Activated CD8-positive, alpha-beta memory T cell treated with anti-CD3 and anti-CD28 coated beads for 1 hour (primary cell): ENCODE measurements at places on chromosomes 13 and 19.

DNA sequence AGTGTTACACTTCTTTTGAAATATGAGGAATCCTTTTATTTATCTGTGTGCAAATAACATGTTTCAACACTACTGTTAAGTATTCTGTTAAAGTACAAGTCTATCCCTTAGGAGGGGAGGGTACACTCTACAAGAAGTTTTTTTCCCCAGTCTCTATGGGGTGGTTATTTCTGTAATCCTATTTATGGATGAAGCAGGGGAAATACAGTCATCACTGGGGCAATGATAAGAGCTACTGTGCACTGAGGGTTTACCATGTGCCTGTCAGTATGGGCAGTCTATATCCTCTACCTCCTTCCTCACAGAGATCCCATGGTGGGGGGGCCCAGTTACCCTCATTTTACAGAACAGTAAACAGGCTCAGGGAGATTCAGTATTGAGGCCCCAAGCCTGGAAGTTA lies 16.6 kb upstream of the TRIM13 start:
- no peak for DNase-seq

DNA sequence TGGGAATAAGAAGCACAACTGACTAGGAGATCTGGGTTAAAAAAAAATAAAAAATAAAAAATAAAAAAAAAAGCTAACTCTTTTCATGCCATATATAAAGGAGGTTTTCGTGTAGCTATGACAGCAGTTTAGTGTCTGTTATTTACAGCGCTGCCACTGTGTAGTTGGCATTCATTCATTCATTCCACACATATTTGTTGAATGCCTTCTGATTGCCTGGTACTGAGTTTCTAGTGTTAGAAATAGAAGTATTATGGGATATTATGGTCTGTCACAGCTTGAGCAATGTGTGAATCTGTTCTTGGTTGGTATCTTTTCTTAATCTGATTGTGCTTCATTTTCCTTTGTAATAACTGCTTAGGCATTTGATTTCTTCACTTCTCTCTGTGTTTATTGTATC lies 237.4 kb downstream of the NBEA start:
- DNase-seq = no peak

GRCh38 chr13:37905736-37906135 lies 36.2 kb upstream of the TRPC4 start:
- DNase-seq = no peak

DNA sequence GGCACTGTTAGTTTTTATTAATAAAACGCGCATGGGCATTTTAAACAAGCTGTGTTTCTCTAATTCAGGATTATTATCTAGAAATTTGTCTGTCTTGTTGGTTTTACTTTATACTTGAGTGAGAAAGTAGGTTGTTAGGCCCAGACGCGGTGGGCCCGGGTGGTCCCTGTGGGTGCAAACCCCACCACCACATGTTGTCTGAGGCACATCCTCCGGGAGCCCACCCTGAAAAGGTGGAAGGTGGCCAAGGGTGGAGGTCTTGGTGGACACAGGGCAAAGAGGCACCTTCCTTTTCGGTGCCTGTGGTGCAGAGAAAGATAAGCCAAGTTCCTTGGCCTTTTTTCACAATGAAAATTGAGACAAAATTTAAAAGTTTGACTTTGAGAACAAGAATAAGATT lies 16.6 kb downstream of the ATP4B start:
- DNase-seq = no peak

DNA sequence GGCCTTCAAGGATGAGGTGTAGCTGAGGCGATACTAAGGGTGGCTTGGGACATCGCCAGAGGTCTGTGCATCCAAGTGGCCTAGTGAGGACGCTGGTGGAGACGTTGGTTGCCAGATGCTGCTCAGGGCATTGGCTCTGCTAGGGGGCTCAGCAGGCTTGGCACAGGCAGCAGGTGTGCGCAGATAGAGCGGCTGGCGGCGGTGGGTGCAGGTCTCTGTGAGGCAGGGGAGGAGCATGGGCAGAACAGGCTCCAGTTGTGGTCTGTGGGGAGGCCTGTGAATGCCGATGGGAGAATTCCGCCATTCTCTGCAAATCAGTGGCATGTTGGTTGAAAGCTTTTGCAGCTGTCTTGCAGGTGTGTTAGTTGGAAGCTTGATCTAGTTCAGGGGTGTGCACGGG lies 21.2 kb downstream of the PRAM1 start:
- no peak for DNase-seq

- DNase-seq = no peak
Measured at GRCh38 chr13:50213526-50213925, 198.3 kb downstream of the KCNRG start.

DNA sequence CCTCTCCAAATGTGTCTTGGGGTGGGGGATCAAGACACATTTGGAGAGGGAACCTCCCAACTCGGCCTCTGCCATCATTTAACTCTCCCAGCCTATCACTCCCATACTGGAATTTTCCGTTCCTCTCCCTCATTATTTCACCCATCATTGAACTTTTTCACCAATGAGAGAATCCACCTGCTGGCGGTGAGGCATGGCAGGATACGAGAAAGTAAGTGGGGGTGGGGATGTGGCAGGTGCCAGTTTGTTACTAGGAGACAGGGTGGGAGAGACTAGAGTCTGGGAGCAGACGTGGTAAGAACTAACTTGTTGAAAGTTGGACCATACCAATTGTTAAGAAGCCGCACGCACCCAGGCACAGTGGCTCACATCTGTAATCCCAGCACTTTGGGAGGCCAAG lies 6.9 kb downstream of the GIPR start:
- no peak for DNase-seq

- DNase-seq = no peak
Measured at GRCh38 chr19:679418-680286, 3.5 kb downstream of the FSTL3 start.

DNA sequence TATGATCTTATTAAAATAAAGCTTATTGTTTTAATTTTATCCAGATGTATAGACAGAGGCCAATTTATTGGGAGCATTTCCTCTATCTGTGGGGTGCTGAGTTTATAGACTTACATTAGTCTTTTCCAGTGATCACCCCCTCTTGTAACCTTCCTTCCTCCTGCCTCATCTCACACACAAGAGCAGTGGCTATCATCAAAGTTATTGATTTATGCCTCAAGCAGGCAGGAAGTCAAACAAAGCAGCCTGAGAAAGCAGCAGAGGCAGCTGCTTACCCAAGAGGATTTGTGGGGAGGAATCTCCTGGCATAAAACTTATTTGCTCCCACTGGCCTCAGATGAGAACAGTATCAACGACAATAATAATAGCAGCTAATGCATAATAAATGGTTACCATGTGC lies 26.3 kb upstream of the DCLK1 start:
- DNase-seq = no peak
